GM13977 (cell line): ENCODE measurements at places on chromosomes 5 and 9.

DNA sequence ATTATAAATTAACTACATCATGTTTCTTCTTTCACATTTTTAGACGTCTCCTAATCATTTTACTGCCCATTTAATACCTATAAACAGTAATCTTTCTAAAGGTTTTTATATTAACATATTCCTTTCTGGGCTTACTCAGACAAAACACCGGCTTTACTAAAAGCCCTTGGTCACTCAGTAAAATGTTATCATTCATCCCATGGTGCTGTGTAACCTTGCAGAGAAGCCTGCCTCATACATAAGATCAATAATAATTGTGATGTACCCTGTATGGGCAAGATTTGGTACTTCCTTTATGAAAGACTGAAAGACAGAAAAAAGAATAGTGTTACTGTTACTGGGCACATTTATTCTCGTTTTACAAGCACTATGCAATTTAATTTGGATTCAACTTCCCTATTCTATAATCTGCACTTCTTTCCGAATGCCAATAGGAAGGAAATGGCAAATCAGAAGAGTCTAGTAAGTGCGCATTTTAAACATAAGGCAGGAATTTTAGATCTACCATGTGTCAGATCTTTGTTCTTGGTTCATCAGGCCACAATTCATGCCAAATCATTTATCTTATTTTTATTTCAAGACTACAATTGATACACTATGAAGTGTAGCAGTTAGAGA lies 522.2 kb downstream of the CSNK1G3 start:
- DNase-seq = no peak

DNA sequence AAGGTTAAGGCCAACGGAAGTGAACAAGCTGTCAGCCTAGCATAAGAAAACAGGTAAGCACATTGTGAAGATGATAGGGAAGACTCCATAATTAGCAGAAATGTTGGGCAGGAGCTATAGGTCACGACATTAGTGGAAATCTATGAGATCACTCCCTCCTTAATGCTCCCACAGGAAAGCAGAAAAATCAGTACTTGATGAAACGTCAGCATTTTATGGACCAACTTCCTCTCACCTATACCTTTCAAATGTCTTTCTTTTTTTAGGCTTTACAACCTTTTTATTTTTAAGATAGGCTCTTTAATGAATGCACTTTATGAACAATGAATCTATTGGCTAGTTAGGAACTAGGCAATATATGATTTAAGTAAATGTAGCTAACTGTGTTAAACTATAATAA lies 29.4 kb upstream of the HCN1 start:
- no peak for DNase-seq

DNA sequence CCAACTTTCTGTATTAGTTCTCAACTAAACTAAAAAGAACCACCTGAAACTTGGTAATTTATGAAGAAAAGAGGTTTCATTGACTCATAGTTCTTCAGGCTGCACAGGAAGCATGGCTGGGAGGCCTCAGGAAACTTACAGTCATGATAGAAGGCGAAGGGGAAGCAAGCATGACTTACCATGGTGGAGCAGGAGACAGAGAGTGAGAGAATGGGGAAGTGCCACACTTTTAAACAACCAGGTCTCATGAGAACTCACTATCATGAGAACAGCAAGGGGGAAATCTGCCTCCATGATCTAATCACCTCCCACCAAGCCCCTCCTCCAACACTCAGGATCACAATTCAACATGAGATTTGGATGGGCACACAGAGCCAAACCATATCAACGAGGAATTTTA lies 123.5 kb downstream of the DEPDC1B start:
- DNase-seq = no peak

DNA sequence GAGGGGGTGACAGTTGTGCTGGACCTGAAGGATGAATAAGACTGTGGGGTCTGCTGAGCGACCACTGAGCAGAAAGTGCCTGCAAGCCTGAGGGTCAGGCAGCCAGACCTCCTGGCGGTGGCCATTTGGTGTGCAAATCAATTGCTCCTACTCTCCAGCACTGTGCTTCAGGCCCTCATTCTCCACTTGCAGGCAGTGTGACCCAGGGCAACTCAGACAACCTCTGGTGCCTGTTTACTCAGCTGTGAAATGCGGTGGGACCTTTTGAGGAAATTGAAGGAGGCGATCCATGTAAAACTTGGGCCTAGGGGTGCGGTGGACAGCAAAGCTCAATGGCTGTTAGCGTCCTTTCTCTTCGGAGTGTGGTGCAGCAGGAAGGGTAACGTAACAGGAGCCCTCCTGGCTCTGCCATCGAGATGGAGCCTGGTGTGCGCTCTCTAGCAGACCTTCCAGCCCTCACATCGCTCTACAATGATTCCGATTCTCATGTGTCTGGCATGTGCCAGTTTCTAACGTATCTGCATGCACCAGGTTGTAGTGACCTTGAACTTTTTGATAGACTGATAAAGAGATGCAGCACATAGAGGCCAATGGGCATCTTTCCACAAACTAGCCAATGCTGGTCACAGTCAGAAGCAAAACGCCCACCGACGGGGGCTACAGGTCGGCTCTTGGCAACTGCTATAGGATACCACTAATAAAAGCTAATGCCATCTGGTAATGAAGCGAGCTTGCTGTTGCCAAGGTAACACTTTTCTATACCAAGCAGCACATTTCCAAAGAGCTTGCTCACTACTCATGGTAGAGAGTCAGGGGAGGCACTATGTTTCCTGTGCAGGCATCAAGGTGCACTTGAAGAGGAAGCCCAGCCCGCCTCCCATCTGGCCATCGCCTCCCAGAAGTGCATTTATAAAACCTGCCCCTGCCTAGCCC lies 159.7 kb upstream of the RAPGEF1 start:
- no peak for DNase-seq

DNA sequence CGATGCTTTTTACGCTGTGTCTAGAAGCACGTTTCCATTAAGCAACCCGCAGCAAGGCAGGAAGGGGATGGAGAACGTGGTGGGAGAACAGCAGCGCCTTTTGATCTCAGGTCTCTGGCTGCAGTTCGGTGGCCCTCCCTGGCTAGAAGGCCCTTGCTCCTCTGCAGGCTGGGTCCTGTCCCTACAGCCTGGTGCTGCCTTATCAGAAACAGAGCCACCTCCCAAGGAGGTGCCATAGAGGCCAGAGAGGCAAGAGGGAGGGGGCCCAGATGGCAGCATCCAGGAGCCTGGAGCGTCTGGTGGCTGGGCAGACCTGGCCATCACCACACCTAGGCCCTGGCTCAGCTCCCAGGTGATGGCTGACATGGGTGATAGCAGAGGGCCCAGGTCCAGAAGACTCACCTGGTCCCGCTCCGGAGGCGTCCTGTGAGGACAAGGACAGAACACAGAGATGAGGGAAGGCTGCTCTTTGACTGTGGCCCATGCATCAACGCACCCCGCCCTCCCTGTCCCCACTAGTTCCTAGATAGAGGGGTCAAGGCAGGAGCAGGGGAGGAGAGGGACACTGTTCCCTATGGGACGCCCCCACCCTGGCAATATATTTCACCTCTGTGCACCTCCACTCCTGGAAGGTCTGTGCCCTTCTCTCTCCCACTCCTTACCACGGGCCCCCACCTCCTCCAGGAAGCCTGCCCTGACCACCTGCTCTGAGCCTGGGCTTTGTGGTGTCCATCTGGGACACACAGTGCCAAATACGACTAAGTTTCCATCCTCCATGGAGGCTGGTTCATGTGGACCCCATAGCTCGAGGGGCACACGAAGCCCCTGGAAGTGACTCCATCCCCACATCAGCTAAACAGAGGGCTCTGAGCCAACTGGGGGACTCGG lies 41.6 kb upstream of the SARDH start:
- DNase-seq = no peak

GRCh38 chr5:41748631-41749030 lies 121.6 kb downstream of the OXCT1 start:
- peak; percentile 38 for DNase-seq

GRCh38 chr5:83714810-83715209 lies 5.8 kb downstream of the HAPLN1 start:
- DNase-seq = no peak

- no peak for DNase-seq
Measured at GRCh38 chr5:114657342-114658130, 295.7 kb downstream of the KCNN2 start.

GRCh38 chr9:106450549-106450948 lies 412.4 kb upstream of the ZNF462 start:
- no peak for DNase-seq

DNA sequence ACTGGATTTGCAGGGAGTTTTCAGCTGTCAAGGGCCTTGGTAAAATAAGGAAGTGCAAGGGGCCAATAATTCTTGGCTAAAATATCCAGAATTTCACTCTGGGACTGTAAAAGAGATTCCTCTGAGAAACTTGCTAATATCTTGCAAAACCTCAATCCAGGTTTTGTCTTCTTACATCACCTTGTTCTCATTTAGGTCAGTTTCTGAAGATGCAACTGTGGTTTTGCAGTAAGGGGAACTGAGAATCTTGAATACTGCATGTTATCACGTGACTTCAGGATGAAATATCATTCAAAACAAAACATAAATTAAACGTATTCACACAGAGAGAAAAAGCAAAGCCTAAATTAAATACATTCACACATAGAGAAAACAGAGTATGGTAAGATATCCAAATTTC lies 35.0 kb upstream of the RIC1 start:
- DNase-seq = peak; percentile 44

GRCh38 chr5:10399839-10400238 lies 41.8 kb upstream of the ROPN1L start:
- DNase-seq = no peak

- no peak for DNase-seq
Measured at GRCh38 chr9:110464321-110464720, 115.2 kb downstream of the SVEP1 start.

DNA sequence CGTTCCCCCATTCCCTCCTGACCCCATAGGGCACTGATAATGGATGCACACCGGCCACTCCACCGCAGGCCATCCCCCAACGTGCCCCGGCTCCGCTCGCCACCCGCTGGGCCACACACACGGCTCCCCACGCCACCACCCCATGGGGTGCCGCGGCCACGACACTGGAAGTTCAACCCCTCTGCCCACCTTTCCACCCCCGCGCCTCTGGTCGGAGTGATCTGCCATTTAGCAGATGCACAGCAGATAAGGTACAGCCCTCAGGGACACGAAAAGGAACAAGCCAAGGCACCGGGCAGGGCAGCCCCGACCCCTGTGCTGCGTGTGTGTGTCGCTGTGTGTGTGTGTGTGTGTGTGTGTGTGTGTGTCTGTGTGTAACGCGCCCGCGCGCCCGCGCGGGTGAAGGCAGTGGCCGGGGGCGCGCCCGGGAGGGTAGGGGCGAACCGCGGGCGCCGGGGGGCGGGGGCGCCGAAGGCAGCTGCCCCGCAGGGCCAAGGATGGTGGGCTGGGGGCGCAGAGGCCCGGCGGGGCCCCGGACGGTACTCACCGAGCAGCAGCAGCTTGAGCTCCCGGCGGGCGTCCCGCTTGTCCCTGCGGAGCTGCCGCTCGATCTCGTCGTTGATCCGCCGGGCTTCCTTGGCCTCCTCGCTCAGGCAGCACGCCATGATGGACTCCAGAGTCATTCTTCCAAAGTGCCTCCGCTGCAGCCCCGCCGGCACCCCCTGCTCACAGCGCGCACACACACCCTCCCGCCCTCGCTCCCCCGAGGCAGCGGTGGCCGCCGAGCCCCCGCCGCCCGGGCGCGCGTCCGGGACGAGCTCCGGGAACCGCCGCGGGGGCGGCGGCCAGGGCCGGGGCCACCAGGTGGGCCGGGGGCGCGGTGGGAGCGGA lies 813 bp downstream of the GNAQ start:
- peak; percentile 12 for DNase-seq

- DNase-seq = no peak
Measured at GRCh38 chr5:32840606-32841005, 129.5 kb downstream of the NPR3 start.

GRCh38 chr5:162289489-162289888 lies 221.9 kb downstream of the GABRG2 start:
- DNase-seq = no peak

GRCh38 chr5:154780128-154780527 lies 25.0 kb downstream of the LARP1 start:
- no peak for DNase-seq

DNA sequence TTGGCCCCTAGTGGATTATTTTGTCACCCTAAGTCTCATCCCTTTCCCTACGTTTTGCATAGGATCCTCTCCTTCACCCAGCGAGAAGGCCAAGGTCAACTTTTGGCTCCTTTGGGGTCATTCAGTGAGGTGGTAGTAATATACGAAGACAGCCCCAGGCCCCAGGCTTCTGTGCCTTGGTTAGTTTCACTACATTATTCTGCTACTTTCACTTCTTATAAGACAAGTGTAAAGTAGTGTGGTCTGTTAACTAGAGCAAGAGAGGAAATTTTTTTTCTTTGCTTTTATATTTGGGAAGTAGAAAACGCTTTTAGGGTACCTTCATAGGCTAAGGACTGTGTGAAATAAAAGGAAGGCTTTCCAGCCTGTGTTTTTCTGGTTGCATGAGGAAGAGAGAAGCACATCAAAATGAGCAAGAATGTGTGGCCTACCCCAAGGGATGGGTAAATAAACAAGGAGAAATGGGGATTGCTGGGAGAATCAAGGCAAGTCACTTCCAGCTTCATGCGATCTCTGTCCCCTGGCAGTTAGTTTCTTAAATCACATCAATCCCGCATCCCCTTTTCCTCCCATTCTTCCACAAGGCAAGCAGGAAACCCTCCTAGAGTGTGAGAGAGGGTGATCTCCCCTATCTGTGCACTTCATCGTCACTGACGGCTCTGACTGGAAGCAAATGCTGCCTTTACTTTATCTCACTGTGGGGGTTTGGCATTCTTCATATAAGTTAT lies 677.0 kb upstream of the WWC1 start:
- no peak for DNase-seq

- DNase-seq = no peak
Measured at GRCh38 chr5:146209714-146210113, 6.3 kb downstream of the RBM27 start.

- DNase-seq = peak; percentile 87
Measured at GRCh38 chr5:31638748-31639418, at the start of gene PDZD2. PDZD2 (plus strand) TSS chr5:31639131.

DNA sequence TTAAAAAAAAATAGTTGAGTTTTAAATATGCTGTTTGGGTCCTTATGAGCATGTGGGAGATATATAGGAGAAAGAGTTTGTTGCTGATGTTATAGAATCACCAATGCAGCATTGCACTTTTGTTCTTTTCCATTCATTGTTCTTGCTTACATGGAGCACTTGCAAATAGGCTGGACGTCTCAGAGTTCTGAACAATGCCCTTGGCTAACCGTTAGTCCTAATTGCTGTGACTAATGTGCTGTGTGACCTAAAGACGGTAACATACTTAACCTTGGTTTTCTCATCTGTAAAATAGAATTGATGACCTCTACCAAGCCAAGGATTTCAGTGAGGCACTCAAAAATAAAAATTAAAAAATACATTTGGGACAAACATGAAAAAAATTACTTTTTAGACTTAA lies 29.8 kb downstream of the PIK3R1 start:
- DNase-seq = no peak

GRCh38 chr5:141762790-141763368 lies 80.8 kb upstream of the ARAP3 start:
- DNase-seq = peak; percentile 48
